ENCODE measurements at places on chromosomes 5 and 9. TPM values are rescaled to one million over a fixed set of nuclear protein-coding genes. Genes with fewer than 3 reads are reported as not detected.
A peak's percentile ranks its signal among the peaks of the same experiment; 100 is the strongest.

SHROOM1 gene
- 1.6 TPM for total RNA-seq

- no peaks in the 10 kb centered on the region for H3K36me3 ChIP-seq
- no peak overlapping the region for H3K4me3 ChIP-seq
- H3K27ac ChIP-seq = no peak overlapping the region
- no peak for DNase-seq
These were observed 118.2 kb upstream of the SLC44A1 start for GRCh38 chr9:105126226-105126625.

GRCh38 chr5:16617274-16617968, 624 bp upstream of the RETREG1 start:
- peak overlapping the region; percentile 66 for H3K4me3 ChIP-seq
- peaks cover 30% of the 10 kb centered on the region for H3K4me1 ChIP-seq
- no peaks in the 10 kb centered on the region for H3K27me3 ChIP-seq

DNA sequence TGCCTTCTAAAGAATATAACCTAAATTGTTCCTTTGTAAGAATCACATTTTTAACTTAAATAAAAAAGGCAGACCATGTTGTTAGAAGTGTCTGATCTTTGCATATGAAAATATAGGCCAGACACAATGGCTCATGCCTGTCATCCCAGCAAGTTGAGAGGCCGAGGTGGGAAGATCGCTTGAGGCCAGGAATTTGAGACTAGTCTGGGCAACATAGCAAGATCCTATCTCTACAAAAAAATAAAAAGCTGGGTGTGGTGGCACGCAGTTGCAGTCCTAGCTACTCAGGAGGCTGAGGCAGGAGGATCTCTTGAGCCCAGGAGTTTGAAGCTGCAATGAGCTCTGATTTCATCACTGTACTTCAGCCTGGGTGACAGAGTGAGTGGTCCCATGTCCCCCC, 37.3 kb downstream of the TRIO start:
- H3K4me1 ChIP-seq = no peaks in the 10 kb centered on the region
- H3K27ac ChIP-seq = no peak overlapping the region
- H3K36me3 ChIP-seq = no peaks in the 10 kb centered on the region
- no peak for DNase-seq
- H3K4me3 ChIP-seq = no peak overlapping the region

- H3K4me1 ChIP-seq = no peaks in the 10 kb centered on the region
- no peak overlapping the region for H3K27ac ChIP-seq
- H3K36me3 ChIP-seq = no peaks in the 10 kb centered on the region
- H3K27me3 ChIP-seq = no peaks in the 10 kb centered on the region
These were observed 76.7 kb upstream of the SPOCK1 start for GRCh38 chr5:137575847-137576246.

C5orf58 gene
- total RNA-seq = not detected

DNA sequence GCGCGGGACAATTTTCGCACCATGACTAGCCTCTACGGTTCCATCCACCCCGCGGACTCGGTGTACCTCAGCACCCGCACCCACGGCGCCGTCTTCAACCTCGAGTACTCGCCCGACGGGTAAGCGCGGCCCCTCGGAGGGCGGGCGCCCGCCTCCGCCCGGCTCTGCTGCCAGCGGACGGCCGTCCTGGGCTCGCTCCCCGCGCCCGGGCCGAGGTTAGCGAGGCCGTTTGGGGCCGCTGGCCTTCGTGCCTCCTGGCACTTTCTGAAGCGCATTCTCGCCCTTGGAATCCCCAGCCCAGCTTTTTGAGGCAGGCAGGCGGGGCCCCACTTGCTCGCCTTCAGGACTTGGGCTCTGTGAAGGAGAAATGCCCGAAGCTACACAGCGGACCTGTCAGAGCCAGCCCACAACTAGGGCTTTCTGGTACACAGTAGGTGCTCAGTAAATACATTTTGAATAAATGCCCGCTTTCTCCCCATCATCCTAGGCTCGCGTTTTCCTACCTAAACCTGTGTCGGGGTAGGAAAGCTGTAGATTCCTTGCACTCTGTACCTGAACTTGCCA, 772 bp downstream of the DCAF10 start:
- peak overlapping the region; percentile 65 for H3K27ac ChIP-seq
- no peaks in the 10 kb centered on the region for H3K27me3 ChIP-seq
- H3K4me1 ChIP-seq = peaks cover 32% of the 10 kb centered on the region
- peak; percentile 14 for DNase-seq
- peak overlapping the region; percentile 92 for H3K4me3 ChIP-seq

GRCh38 chr9:83199832-83200231, 136.9 kb upstream of the RASEF start:
- H3K27ac ChIP-seq = no peak overlapping the region
- no peaks in the 10 kb centered on the region for H3K27me3 ChIP-seq
- H3K4me3 ChIP-seq = no peak overlapping the region
- DNase-seq = no peak

DNA sequence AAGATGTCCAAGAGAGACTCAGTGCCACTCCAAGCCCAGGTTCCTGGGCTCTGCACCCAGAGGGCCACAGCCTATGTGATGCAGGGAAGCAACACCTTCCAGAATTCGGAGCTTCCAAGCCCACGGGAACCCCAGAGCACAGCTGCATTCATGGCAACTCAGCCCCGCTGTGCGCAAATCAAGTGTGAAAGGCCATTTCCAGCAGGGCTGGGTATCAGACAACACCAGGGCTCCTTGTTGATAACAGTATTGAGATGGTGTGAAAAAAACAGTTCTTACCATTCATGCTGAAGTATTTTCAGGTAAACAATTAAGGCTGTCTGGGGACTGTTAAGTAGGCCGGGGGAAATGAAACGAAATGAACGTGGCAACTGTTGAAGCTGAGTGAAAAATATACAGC, 10.1 kb downstream of the ROR2 start:
- H3K27me3 ChIP-seq = no peaks in the 10 kb centered on the region
- H3K27ac ChIP-seq = no peak overlapping the region
- DNase-seq = no peak
- H3K4me1 ChIP-seq = no peaks in the 10 kb centered on the region

DNA sequence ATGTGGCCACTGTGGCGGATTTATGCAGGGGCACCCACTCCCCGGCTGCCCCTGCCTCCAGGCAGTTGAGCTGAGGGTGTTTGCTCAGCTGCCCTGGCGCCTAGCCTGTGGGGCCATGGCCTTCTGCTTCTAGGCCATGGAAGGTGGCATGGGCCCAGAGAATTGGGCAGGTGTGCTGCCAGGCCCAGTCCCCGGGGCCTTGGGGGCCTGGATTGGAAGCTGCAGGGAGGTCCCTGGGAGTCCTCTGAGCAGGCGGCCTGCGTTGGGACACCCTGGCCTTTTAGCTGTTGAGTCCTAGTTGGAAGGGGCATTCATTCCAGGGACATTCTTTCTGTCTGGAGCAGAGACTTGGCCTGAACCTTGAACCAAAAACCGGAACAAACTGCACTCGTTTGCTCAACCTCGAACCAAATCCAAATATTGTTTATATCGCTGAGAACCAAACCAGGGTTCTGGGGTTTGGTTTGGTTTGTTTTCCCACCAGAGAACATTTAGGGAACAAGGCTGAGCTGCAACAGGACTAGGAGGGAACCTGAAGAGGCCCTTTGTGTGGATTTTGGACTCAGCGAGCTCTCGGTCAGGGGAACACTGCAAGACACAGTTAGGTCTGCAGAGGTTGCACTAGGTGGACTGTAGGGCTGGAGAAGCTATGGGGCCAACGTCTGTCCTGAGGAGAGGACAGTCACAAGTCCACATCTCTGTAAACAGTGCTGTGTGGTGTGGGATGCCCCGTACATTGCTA, 116.8 kb downstream of the BOD1 start:
- no peak overlapping the region for H3K27ac ChIP-seq
- no peaks in the 10 kb centered on the region for H3K36me3 ChIP-seq
- no peak for DNase-seq
- no peaks in the 10 kb centered on the region for H3K4me1 ChIP-seq

- no peaks in the 10 kb centered on the region for H3K27me3 ChIP-seq
- no peak for DNase-seq
- H3K4me1 ChIP-seq = no peaks in the 10 kb centered on the region
- H3K27ac ChIP-seq = no peak overlapping the region
- no peaks in the 10 kb centered on the region for H3K36me3 ChIP-seq
- no peak overlapping the region for H3K4me3 ChIP-seq
These were observed 288.4 kb downstream of the CAAP1 start for GRCh38 chr9:26604076-26604662.

GRCh38 chr9:137316012-137316981, 14.2 kb upstream of the NRARP start:
- no peak overlapping the region for H3K27ac ChIP-seq
- H3K4me1 ChIP-seq = peaks cover 10% of the 10 kb centered on the region
- no peak for DNase-seq
- H3K36me3 ChIP-seq = no peaks in the 10 kb centered on the region

- peak overlapping the region; percentile 90 for H3K4me3 ChIP-seq
- no peaks in the 10 kb centered on the region for H3K36me3 ChIP-seq
- no peak for DNase-seq
- H3K4me1 ChIP-seq = peaks cover 38% of the 10 kb centered on the region
- no peaks in the 10 kb centered on the region for H3K27me3 ChIP-seq
These were observed 797 bp upstream of the FBXO38 start for GRCh38 chr5:148382961-148383360.

DNA sequence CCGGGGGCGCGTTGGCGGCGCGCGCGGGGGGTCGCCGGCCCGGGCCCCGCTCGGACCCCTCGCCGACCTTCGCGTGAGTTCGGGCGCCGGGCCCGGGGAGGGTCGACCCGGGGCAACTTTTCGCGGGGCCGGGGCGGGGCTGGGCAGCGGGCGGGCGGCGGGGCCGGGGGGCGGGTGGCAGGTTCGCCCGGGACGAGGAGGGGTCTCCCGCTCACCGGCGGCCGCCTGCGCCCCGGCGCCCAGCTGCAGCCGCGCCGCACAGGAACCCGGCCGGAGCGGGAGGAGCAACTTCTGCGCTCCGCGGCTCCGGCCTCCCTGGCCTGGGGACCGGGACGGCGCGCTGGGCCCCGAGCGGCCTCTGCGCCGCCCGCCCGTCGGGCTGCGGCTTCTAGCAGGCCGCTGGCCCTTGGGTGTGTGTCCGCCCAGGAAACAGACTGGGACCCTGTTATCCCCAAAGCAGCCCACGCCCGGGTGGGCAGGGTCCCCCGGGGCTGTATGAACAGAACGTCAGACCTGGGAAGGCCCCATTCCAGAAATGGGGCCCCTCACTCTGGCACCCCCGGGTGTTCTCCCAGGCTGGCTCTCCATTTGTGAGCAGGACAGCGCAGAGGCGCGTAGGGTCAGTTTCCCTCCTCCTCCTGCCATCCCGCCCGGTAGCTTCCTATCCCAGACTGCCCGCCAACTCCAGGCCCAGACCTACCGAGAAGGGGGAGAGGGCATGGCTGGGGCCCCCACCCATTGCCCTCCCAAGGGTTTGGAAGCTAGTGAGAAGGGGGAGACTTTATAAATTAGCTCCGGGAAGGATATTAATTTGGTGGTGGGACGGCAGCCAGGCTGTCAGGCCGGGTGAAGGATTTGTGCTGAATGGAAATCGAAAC, 708 bp downstream of the RXRA start:
- DNase-seq = peak; percentile 42
- peak overlapping the region; percentile 57 for H3K27ac ChIP-seq

ADGRV1 gene
- total RNA-seq = 0.44 TPM

LAMC3 gene
- 0.07 TPM for total RNA-seq

DNA sequence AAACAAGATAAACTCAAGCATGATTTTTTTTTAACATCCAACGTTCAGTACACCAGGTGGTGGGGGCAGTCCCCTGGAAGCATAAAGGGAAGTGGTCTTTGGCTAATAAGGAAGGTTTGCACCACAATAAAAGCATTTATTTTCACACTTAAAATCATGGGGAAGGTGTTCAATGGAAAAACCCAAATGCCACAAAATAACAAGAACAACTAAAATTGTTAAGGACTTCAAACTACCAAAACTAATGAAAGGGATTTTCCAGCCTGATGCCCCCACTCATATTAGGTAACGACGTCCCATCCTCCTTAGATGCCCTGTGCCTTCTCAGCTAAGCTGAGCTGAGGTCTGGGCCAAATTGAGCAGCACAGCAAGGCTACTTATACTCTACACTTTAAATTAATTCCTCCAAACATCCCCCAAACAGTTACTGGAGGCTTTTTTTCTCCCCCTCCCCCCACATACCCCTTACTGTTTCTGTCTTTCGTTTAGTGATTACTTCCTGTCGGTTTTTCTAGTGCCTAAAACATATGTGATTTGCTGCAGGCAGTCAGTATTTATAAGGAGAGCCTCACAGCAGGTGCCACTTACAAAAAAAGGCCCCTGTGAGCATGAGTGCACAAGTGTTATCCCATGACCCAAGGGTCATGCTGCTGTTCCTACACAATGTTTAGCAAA, 259.7 kb upstream of the ZNF608 start:
- no peak overlapping the region for H3K27ac ChIP-seq
- no peaks in the 10 kb centered on the region for H3K4me1 ChIP-seq
- H3K27me3 ChIP-seq = no peaks in the 10 kb centered on the region
- no peak for DNase-seq

DNA sequence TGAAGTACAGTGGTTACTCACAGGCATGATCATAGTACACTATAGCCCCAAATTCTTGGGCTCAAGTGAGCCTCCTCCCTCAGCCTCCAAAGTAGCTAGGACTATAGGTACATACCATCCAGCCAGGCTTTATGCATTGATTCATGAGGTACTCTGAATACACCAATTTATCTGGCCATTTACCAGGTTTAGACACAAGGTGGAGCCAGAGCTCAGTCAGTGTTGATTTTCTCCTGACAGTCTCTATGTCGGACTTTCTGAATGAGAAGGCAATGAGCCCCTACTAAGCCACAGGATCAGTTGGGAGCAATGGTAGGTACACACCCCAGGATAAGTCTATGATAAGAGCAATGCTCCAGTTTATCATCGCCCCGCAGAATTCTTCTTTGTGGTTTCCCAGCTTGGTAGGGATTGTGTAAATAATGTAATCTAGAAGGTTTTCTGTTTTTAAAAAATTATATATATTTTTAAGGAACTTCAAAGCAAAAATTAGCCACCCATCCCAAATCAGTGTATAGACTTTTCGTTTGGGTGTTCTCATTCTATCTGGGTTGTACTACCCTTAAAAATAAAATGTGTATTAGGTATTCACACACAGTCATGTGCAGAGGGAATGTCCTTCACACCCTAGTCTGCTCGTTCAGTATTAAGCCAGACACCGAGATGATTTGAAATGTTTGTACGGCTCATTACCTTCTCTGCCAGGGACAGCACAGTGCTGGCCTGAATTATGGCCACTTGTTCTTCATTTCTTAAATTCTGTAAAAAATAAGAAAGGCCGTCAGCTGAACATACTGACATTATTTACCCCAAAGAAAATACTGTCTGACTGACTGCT, 118.4 kb upstream of the DPYSL3 start:
- no peaks in the 10 kb centered on the region for H3K4me1 ChIP-seq
- no peak overlapping the region for H3K4me3 ChIP-seq
- peak; percentile 34 for DNase-seq
- H3K27ac ChIP-seq = no peak overlapping the region
- no peaks in the 10 kb centered on the region for H3K36me3 ChIP-seq

JAK2 gene
- 24.9 TPM for total RNA-seq

DNA sequence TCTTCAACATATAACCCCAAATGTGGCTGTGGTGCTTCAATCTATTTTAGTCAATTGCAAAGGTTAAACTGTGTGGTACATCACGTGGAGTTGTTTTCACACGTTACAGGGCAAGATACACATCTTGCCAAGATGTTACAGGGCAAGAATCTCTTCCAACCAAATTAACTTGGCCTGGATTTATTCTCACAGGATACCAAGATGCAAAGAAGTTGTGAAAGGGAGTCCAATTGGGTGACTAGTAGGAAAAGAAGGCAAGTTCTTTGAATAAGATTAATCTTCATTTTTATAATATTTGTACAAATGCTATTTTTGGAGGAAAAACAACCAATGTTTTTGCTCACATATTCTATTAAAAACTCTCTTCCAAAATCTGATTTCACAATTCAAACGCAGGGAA, 4.8 kb upstream of the IFNA8 start:
- no peak overlapping the region for H3K27ac ChIP-seq
- H3K4me1 ChIP-seq = peaks cover 7% of the 10 kb centered on the region
- H3K27me3 ChIP-seq = peaks cover 11% of the 10 kb centered on the region
- no peaks in the 10 kb centered on the region for H3K36me3 ChIP-seq
- no peak for DNase-seq

Data from CD8-positive, alpha-beta memory T cell (primary cell).